ENCODE measurements at places on chromosomes 12 and 14.
A peak's percentile ranks its signal among the peaks of the same experiment; 100 is the strongest.

DNA sequence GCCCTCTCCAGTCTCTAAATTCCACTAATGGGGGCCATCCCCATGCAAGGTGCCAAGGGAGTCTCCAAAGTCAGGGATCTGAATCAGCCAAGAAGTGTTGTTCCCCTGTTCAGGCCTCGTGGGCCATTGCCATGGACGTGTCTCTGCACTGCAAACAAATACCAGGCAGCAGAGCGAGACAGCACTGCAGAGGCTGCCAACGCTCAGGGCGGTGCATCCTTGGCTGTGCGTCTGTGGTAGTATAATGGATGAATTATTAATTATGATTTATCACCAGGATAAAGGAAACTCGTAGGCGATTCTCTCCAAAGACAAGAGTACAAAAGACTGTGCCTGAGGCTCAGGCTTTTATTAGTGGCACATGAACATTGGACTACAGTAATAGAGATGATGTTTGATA, 122.3 kb upstream of the NTF3 start:
- DNase-seq, result no peak

DNA sequence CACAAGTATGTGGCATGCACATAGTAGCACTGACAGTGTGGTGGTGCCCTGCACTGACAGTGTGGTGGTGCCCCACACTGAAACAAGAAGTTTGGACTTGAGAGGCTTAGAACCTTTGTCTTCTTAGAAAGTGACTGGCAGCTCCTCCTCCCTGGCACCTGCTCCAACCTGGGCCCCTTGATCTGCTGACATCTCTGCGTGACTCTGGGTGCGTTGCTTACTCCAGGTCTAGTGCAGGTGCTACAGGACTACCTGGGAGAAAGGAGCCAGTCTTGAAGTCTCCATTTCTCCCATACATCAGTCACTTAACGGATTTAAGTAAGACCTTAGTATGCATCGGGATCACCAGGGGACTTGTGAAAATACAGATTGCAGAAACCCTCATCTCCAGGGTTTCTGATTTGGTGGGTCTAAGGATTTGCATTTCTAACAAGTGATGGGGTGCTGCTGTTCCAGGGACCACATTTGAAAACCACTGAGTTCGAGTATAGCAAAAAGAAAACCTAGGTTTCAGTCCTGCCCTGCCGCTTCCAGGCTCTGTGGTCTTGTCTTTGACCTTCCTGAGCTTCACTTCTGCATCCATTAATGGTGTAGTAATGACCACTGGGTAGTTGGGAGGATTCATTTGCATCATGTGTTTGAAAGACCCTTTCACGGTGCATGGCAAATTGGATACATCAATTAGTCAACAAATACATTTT, 15.7 kb downstream of the NINJ2 start:
- no peak for DNase-seq

- DNase-seq, result no peak
Measured at GRCh38 chr12:13177906-13178305, 18.6 kb upstream of the EMP1 start.

GRCh38 chr14:87097015-87097414, 896.0 kb downstream of the GALC start:
- DNase-seq, result no peak

DNA sequence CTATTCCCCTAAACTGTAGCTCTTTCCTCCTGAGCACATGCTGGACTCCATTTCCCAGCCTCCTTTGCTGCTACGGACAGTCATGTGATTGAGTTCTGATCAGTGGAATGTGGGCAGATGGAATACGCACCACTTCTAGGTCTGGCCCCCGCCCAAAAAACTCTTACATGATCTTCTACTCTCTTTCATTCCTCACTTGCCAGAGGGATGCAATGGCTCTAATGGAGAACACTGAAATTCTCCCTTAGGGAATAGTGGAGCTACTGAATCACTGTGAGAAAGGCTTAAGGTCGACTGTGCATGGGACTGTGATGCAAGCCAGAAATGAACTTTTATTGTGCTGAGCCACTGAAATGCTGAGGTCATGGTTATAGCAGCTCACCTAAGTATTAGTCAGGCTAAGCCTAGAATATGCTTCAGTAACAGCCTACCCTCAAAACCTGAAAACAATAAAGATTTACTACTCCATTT, 13.0 kb upstream of the TMED2 start:
- DNase-seq, result no peak

- peak; percentile 94 for DNase-seq
Measured at GRCh38 chr12:130870442-130871285, 1.2 kb upstream of the RAN start.

GRCh38 chr12:126772171-126772864, 1494.7 kb upstream of the TMEM132C start:
- DNase-seq, result peak; percentile 93

DNA sequence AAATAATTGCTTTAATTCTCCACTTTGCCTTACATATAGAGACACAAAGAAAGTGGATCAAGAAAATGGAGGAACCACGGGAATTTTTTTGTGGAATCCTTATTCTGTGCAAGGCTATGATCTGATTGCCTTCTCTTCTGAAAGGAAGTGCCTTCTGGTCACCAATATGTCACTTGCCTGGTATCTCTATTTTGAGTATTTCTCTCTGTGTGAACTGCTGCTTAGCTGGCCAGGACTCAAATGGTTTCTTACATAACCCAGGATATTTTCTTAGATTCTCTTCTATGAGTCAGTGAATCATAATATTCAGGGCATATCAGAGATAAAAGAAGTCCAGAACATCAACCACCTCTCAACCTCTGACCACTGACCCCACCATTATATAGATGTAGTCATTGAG, 156.1 kb downstream of the DIO2 start:
- no peak for DNase-seq

GRCh38 chr12:60501124-60501729, 905.4 kb downstream of the SLC16A7 start:
- no peak for DNase-seq

GRCh38 chr14:96042248-96042930, 3.2 kb downstream of the C14orf132 start:
- no peak for DNase-seq

- DNase-seq, result no peak
Measured at GRCh38 chr12:72282721-72283120, 10.6 kb downstream of the TRHDE start.

- DNase-seq, result no peak
Measured at GRCh38 chr14:51216602-51217001, 23.4 kb upstream of the TMX1 start.

GRCh38 chr12:45415393-45415817, 199.5 kb downstream of the ANO6 start:
- peak; percentile 14 for DNase-seq

DNA sequence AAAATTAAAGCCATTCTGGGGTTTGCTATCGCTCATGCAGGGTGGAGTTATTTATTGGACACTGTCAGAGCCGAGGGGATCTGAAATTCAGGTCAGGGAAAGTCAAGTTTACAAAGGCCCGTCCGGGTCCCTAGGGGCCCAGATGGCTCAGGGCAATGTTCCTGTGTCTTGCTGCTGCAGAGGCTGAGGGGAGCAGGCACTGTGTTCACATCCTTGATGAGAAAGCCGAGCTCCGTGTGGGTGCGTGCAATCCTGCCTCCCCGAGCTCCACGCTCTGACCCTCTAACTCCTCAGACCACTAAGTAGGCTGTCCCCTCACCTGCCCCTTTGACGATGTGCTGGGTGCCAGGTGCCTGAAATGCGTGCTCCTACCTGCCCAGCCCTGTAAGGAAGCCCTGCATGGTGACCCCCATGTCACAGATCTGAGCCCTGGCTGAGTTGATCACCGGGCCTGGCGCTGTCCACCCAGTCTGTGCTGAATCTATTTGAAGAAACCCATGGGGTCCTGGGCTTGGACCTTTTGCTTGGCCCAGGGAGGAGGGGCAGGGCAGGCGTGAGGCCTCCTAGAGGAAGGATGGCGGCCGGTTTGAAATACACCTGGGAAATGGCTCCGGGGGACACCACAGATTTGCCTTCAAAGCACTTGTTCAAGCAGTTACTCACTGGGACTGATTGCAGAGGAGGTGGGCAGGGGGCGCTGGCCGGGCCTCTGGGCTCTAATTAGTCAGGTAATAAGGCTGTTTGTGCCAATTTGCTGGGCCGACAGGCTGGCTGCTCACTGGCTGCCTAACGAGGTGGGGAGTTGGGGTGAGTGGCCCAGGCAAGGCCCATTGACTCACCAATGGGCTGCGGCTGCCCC, 204.3 kb downstream of the KIF26A start:
- no peak for DNase-seq

DNA sequence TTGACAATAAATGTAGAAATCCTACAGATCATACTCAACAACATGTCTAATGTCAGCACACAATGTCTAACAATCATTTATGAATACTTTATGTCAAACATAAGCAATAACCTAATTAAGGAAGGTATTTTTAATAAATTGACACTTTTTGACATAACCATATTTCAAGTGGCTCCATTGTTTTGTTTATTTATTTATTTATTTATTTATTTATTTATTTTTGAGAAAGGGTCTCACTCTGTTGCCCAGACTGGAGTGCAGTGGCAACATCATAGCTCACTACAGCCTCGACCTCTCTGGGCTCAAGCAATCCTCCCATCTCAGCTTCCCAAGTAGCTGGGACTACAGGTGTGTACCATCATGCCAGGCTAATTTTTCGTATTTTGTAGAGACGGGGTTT, 267.6 kb upstream of the BTG1 start:
- no peak for DNase-seq

GRCh38 chr14:69316449-69317101, 56.6 kb downstream of the GALNT16 start:
- DNase-seq, result no peak

- DNase-seq, result no peak
Measured at GRCh38 chr12:64826234-64826633, 1.8 kb downstream of the TBC1D30 start.

DNA sequence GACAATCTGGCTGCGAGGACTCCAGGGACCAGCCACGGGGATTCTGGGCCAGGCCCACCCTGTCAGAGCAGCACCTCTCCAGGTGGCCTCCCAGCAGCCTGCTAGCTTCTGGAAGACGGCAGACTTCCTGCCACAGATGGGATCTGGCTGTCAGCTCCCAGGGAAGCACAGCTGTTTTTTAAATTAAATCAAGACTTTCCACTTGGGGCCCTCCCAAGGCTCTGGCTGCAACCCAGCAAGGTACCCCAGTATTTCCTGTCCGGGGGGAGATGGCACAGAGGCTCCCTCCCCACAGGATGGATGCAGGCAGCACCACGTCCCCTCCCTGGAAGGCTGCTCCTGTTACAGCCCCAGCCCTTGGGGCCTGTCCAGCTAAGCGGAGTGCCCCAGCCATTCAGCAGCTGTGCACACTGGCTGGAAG, 56.9 kb downstream of the ACTN1 start:
- DNase-seq, result no peak

DNA sequence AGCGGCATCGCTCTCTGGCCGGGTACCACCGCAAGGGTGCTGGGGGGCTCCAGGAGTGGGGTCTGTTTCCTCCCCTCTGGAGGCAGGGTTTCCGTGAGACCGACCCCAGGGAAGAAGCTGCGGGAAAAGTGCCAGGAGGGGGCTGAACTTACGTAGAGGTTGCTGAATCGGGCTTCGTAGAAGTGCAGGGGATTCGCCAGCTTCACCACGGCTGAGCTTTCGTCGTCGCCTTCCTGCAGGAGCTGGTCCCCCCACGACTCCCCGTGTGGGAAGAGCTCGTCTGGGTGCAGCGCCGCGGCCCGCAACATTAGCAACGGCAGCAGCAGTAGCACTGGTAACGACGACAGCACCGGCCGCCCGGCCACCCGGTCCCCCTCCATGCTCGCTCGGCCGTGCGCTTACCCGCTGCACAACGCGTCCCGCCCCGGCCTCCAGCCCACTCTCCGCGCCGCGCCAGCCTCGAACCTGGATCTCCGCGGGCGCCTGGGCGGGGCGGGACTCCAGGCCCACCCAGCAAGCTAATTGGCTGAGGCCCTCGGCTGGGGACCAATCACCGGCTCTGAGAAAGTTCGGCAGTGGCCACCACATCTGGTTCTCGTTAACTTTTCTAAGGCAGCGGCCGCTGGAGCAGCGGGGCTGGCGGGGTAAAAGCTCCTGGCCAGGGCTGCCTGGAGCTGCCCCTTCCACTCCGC, at the start of gene NID2:
NID2 (minus strand) TSS at position 445 of the 692 bp plus-strand sequence; CDS start at position 380, 65 bp downstream.
- peak; percentile 32 for DNase-seq

- no peak for DNase-seq
Measured at GRCh38 chr12:15268309-15268708, 47.1 kb upstream of the RERG start.

- no peak for DNase-seq
Measured at GRCh38 chr12:110338754-110339153, 57.7 kb downstream of the ATP2A2 start.

GRCh38 chr12:28023156-28023887, 50.8 kb upstream of the PTHLH start:
- DNase-seq, result no peak

DNA sequence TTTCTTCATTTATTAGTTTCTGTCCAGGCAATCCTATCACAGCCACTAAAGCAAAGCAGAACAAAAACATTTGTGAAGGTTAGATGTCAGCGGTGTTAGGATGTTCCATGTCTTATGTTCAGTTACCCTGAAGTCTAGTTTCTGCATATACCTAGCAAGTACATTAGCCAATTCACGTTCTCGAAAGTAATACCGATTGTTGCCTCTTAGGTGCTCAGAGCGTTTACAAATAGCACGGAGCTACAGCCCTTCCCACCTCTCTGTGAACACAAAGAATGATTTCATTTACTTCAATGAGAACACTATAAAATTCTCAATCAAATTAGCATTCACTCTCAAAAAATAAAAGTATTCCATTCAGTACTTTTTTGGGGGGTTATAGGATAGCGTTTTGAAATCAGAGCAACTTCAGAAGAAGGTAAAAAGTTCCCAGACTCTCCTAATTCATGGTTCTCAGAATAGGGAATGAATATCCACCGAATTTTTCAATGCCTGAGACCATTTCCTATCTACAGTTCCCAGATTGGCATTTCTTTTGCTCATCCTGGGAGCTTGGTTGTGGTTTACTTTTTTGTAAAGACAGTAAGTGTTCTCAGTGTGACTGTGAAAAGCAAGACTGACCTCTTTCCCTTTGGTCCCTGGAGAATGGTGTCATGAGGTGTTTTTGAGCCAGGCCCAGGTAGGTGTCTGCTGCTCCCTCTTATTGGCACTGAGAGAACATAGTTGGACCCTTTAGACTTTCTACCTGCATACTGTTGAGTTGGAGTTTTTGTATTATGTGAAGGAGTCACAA, 488.0 kb upstream of the RGS6 start:
- DNase-seq, result no peak

DNA sequence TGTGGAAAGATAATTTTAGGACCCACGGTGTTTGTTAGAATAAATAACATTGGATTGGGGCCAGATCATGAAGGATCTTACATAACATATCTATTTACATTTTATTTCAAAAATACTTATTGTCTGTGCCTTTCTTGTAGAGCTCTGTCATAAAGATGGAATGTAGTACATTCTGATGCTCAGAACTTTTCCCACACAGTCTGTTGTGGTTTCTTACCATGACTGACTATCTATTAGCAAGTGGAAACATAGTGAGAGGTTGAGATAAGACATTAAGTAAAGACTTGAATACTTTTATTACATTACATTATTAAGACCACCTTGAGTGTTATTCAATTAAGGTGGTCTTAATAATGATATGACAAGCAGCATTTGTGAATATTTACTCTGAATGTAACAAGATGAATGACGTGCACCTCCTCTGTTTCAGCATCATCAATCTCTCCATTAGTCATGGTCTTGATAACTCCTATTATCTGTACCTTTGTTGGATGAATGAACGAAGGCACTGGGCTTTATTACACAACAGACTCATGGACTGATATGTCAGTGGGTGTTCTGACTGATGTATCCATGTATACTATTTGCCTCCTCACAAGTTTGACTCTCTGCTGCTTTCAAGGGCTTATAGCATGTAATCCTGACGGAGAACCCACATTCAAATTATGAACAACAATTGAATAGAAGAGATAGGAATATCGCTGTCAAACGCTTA, 883.0 kb upstream of the FLRT2 start:
- no peak for DNase-seq

All from T-helper 2 cell (primary cell).